ENCODE measurements at places on chromosomes 7 and 10. TPM values are rescaled to one million over a fixed set of nuclear protein-coding genes. Genes with fewer than 3 reads are reported as not detected.
A peak's percentile ranks its signal among the peaks of the same experiment; 100 is the strongest.

- DNase-seq = no peak
These were observed 106.6 kb upstream of the CHST15 start for GRCh38 chr10:124200011-124200410.

GRCh38 chr10:63547628-63548360 lies 26.6 kb downstream of the REEP3 start:
- no peak for DNase-seq

- no peak for DNase-seq
These were observed 14.0 kb downstream of the GATAD1 start for GRCh38 chr7:92461027-92462003.

- DNase-seq = peak; percentile 72
These were observed 152.1 kb upstream of the LYZL2 start for GRCh38 chr10:30781670-30782121.

Gene CALCR
- 0.49 TPM for total RNA-seq

DNA sequence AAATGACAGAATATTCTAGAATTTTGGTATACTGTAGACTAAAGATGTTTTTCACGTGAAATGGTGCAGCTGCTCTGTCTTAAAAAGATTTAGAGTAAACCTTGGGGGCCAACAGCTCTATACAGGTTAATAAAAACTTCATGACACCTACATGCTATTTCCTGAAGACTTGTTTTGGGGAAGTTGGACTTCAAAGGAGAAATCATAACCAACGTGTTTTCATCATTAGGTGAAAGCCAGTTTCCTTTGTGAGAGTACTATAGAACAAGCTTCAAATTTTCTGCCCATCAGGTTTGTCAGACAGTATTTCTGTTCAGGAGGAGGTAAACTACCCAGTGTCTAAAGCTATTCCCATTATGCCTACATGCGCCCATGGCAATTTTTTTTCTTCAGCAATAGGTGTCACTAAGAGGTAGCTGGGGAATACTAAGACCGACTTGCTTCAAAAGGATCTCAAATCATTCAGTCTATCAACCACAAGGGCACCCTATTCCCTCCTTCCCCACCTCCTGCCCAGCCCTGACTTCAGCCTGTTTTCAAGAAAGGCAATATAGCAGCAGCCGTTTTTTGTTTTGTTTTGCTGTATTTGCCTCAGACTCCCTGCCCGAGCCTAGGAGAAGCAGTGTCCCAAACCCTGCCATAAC lies 237.3 kb upstream of the SP8 start:
- DNase-seq = no peak

- DNase-seq = no peak
These were observed 31.3 kb downstream of the GBX1 start for GRCh38 chr7:151135866-151136843.

Gene SLC29A4
- total RNA-seq = 4.9 TPM
